Activated T-helper 1 cell treated with anti-CD3 and anti-CD28 coated beads, Interleukin-12 subunit alpha, Interleukin-12 subunit beta, Interleukin-2, Interleukin-4 antibody, amounts not matched to agents 30 ng/mL and 10 ng/mL and 1 ng/mL, durations not matched to agents 14 hours and 24 hours and 36 hours (primary cell): ENCODE measurements at places on chromosomes 1 and 21.

GRCh38 chr1:204775546-204775945, 90.0 kb upstream of the LRRN2 start:
- no peak overlapping the region for H3K4me3 ChIP-seq
- no peaks in the 10 kb centered on the region for H3K4me1 ChIP-seq
- no peak overlapping the region for H3K27ac ChIP-seq

- peaks cover 23% of the 10 kb centered on the region for H3K4me1 ChIP-seq
- H3K27me3 ChIP-seq, result peaks cover 4% of the 10 kb centered on the region
- H3K27ac ChIP-seq, result peak overlapping the region; percentile 67
- peaks cover 8% of the 10 kb centered on the region for H3K36me3 ChIP-seq
- peak overlapping the region; percentile 88 for H3K4me3 ChIP-seq
Observed at GRCh38 chr21:26169061-26169610, 1.4 kb downstream of the APP start.

- H3K4me3 ChIP-seq, result no peak overlapping the region
- no peaks in the 10 kb centered on the region for H3K36me3 ChIP-seq
- no peaks in the 10 kb centered on the region for H3K4me1 ChIP-seq
- H3K27ac ChIP-seq, result no peak overlapping the region
- H3K27me3 ChIP-seq, result no peaks in the 10 kb centered on the region
Observed at GRCh38 chr1:3296326-3296725, 158.1 kb upstream of the ARHGEF16 start.

DNA sequence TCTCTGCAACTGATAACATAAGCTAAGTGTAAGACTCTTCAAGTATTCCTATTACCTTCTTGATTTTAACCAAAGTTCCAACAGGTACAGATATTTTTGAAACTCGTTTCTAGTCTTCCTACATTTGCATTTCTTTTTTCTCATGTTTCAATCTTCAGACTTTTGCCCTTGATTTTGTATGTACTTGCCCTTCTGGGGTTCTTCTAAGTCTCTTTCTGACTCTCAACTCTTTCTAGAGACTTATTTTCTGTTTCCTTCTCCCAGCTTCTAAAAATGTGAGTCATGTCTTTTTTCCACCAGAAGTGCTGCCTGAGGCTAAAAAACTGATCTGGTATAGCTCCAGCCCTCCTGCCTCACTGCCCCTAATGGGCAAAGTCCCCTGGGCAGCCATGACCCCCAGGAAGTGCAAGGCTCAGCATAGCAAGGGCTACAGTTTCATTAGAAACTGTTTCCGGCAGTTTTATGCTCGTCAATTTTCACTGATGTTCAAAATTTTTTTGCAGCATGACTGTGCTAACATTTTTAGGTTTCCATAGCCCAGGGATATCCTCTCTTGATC, 265.9 kb downstream of the SEC16B start:
- H3K4me1 ChIP-seq, result no peaks in the 10 kb centered on the region
- no peak for DNase-seq
- no peaks in the 10 kb centered on the region for H3K36me3 ChIP-seq
- H3K27ac ChIP-seq, result no peak overlapping the region

- no peak overlapping the region for H3K27ac ChIP-seq
- H3K36me3 ChIP-seq, result no peaks in the 10 kb centered on the region
- H3K4me1 ChIP-seq, result no peaks in the 10 kb centered on the region
- no peaks in the 10 kb centered on the region for H3K27me3 ChIP-seq
Observed at GRCh38 chr1:222096883-222097282, 355.0 kb upstream of the DUSP10 start.

DNA sequence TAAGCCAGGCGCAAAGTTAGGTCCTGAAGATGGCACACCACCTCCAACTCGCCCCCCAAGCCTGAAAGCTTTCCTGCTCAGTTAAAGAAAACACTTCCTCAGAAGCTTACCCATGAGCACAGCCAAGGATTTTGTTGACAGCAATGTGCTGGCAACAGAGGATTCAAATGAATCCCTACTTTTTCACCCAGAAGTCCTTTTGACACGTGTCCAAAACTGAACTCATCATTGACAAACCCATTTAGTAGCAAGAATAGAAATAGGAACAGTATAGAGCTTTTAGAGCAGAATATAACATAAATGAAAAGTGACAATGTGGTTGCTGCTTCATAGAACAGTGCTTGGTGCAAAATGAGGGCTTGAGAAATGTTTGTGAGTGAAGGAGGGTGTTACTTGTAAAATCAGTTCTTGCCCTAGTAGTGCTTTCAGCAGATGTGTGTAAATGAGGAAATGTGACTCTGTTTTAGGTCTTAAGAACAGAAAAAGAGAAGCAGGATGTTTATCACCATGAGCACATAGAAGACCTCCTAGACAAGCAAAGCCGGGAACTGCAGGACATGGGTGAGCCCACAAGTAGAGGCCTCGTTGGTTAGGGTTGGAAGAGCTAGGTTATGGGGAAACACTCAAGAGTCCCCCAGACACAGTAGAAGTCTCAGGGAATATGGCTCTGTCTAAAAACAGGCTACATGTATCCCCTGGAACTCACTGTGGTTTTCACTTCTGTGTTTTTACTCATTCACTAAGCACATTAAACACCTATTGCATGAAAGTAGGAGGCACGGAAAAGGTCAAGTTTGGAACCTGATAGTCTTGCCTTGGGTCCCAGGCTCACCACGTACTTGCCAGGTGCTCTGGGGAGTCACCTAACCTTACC, 48.6 kb upstream of the TMEM125 start:
- H3K4me1 ChIP-seq, result peaks cover 5% of the 10 kb centered on the region
- no peak overlapping the region for H3K27ac ChIP-seq
- DNase-seq, result no peak
- H3K4me3 ChIP-seq, result no peak overlapping the region
- peaks cover 7% of the 10 kb centered on the region for H3K27me3 ChIP-seq

- peak; percentile 4 for DNase-seq
- H3K27ac ChIP-seq, result no peak overlapping the region
- H3K27me3 ChIP-seq, result peaks cover 20% of the 10 kb centered on the region
Observed at GRCh38 chr1:101506541-101507164, 269.8 kb downstream of the S1PR1 start.

DNA sequence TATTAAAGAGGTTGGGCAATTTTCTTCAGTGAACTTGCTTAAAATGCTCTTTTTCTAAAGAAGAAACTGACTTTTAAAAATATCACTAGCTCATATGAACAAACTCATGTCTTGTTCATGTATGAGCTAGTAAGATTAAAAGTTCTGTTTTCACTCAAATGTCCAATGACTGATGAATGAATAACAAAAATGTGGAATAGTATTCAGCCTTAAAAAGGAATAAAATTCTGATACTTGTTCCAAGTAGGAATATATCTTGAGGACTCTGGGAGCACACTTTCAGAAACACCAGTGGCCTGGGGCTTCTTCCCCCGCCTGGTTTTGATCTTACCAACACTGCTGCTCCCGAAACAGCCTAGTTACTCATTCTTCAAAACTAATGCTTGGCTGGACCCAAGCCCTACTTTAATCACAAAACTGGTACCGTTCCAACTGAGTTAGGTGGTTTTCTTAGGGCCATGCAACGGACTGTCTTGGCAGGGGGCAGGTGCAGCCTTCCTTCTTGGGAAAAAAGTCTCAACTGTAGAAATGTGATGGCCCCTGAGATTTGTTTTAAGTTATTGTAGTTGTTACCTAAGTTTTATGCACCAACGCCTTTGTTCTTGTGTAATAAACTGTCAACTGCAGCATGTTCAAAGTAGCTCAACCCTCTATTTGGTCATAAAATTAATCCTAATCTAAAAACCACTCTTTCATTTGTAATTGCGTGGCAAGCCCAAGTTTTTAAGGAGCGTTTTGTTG, 116.0 kb downstream of the ETS2 start:
- H3K27me3 ChIP-seq, result peaks cover 15% of the 10 kb centered on the region
- no peak for DNase-seq
- H3K36me3 ChIP-seq, result no peaks in the 10 kb centered on the region
- no peak overlapping the region for H3K4me3 ChIP-seq
- no peak overlapping the region for H3K27ac ChIP-seq

DNA sequence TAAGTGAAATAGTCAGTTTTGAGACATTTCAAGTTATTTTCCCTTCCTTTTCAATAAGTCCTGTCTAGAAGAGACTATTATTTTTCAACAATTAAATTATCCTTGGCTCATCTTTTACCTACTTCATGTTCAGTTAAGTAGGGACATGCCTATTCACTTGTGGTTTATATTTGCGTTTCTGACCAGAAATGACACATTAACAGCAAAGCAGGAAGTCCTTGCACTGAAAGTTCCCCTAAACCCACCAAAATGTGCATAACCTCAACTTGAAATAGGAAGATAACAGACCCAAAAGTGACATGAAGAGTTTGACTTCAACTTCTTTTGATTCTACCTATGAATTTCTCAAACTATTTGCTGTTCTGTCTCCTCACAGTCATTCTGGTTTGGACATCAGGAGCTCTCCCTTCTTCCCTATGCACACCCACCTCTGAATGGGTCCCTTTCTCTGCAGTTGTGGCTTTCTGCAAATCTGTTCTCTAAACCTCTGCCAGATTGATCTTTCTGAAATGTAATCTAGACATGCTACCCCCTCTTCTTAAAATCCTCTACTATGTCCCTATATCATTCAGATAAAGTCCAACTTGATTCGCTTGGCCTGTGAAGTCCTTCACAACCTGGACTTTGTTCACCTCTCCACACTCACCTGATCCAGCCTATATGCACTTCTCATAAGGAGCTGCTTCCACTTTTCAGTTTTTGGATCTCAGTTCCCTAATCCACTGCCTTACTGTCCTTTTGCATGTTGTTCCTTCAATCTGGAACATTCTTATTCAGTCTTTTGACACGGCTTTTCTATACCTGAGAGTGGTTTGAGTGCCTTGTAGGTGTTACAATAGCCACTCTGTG, 661.5 kb upstream of the ADGRL4 start:
- H3K27ac ChIP-seq, result no peak overlapping the region
- no peaks in the 10 kb centered on the region for H3K4me1 ChIP-seq
- no peak overlapping the region for H3K4me3 ChIP-seq
- no peaks in the 10 kb centered on the region for H3K27me3 ChIP-seq

DNA sequence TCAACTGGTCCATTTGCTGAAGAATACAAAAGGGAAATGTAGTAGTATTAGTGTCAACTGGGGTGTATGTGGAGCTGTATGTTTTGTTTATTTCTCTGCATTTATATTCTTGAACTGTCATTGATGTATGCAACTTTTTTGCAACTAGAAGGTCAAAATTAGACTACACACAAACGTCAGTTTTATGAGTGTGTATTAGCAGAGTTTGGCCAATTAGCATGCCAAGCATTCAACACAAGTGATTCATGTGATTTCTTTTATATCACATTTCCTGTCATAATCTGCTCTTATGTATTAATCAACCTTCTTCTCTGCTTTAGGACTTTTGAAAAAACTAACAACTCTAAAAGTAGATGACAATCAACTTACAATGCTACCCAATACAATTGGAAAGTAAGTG, 211.1 kb downstream of the LRRC40 start:
- no peak overlapping the region for H3K27ac ChIP-seq
- DNase-seq, result no peak
- H3K4me1 ChIP-seq, result no peaks in the 10 kb centered on the region
- no peaks in the 10 kb centered on the region for H3K36me3 ChIP-seq
- H3K4me3 ChIP-seq, result no peak overlapping the region

GRCh38 chr1:58282623-58283387, 263.7 kb downstream of the OMA1 start:
- H3K27ac ChIP-seq, result no peak overlapping the region
- no peak overlapping the region for H3K4me3 ChIP-seq
- H3K27me3 ChIP-seq, result no peaks in the 10 kb centered on the region
- no peaks in the 10 kb centered on the region for H3K4me1 ChIP-seq

DNA sequence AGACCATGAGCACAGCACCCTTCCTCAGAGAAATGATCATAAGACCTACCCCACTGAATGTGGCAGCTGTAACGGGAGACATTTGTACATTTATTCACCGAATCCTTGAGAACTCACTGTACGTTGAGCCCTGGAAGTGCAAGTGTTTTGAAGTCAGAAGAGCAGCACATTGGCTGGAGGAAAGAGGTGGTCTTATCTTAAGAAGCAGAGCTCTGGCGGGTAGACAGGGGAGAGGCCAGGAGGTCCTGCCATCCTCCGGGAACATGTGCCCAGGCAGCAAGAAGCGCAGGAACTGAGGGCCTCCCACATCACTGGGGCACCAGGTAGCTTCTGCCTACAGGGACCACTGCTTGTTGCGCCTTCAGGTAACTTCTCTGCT, 169.2 kb upstream of the IRF2BP2 start:
- no peaks in the 10 kb centered on the region for H3K27me3 ChIP-seq
- H3K4me1 ChIP-seq, result no peaks in the 10 kb centered on the region
- DNase-seq, result no peak
- peaks cover 6% of the 10 kb centered on the region for H3K36me3 ChIP-seq

DNA sequence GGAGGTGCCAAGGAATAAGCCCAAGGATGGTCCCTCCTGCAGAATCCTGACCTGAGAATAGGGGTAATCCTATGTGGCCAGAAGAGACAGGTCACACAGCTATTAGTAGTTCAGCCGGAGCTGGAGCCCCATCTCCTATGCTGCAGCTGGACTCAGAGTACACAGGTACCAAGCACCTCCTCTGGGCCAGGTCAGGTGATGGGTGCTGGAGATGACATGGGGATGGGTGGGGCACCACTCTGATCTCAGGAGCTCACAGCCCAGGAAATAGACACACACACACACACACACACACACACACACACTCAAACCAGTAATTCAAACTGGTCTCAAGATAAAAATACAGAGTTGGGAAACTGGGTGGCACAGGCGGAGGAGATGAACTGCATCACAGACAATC, 54.2 kb upstream of the SSBP3 start:
- no peaks in the 10 kb centered on the region for H3K36me3 ChIP-seq
- H3K27me3 ChIP-seq, result peaks cover 4% of the 10 kb centered on the region
- no peak for DNase-seq
- peak overlapping the region; percentile 0 for H3K27ac ChIP-seq
- H3K4me1 ChIP-seq, result peaks cover 39% of the 10 kb centered on the region
- H3K4me3 ChIP-seq, result no peak overlapping the region

- H3K27me3 ChIP-seq, result peaks cover 10% of the 10 kb centered on the region
- H3K4me1 ChIP-seq, result peaks cover 13% of the 10 kb centered on the region
- no peak overlapping the region for H3K27ac ChIP-seq
- no peak overlapping the region for H3K4me3 ChIP-seq
Observed at GRCh38 chr1:7553042-7553690, 217.9 kb upstream of the VAMP3 start.

DNA sequence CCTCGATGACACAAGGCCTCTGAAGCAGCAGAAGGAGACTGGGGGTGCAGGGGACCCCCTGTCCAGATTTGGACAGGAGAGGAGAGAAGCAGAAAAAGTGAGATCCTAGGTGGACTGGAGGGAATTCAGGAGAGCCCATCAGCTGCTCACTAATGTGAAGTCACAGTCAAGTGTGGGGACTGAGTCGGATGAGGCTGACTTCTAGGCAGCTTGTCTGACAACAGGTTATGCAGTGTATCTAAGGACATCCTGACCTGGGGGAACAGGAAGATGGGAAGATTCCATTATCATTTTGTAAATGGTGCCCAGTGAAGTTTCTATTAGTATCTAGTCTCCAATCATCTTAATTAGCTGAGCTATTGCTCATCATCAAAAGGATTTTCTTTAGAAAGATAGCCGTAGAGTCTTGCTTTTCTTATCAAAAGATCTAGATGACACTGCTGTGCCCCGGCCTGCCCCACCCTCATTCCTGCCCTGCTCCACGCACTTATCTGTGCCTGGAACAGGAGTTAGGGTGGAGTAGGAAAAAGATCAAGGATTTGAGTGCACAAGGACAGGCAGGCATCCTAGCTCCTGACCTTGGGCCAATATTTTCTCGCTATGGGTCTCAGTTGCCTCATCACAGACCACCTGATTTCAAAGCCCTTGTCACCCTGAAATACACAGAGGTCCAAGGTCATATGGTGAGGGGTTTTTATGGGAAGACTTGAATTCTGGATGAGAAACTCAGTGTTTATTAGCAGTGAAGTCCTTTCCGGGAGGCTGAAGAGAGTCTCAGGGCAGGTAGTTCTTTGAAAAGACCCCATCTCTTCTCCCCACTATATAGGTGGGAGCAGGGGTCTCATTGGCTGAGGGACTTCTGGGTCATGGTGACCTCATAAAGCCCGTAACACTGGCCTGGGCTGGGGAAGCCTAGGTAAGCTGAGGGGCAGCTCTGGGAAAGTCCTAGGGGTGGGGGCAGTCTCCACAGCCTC, at the start of gene MROH7:
Gene MROH7 (plus strand): TSS at position 924 of the 974 bp plus-strand sequence. CDS start 11,141 bp downstream, outside the sequence.
- H3K27me3 ChIP-seq, result peaks cover 8% of the 10 kb centered on the region
- H3K4me3 ChIP-seq, result no peak within 1 kb of the TSS
- DNase-seq, result no peak
- no peaks in the 10 kb centered on the region for H3K4me1 ChIP-seq
